ENCODE measurements at places on chromosomes 11 and 22.

GRCh38 chr11:12856338-12856737 lies 152.8 kb upstream of the RASSF10 start:
- no peak for DNase-seq

GRCh38 chr22:37314315-37315074 lies 32.2 kb downstream of the CYTH4 start:
- no peak for DNase-seq

- no peak for DNase-seq
Observed at GRCh38 chr11:124075841-124076651, 34.9 kb upstream of the OR10G7 start.

GRCh38 chr11:118607401-118608359 lies at the start of gene PHLDB1:
Gene PHLDB1 (plus strand): TSS chr11:118607615. CDS start chr11:118613837, 6,222 bp downstream.
- DNase-seq = no peak

DNA sequence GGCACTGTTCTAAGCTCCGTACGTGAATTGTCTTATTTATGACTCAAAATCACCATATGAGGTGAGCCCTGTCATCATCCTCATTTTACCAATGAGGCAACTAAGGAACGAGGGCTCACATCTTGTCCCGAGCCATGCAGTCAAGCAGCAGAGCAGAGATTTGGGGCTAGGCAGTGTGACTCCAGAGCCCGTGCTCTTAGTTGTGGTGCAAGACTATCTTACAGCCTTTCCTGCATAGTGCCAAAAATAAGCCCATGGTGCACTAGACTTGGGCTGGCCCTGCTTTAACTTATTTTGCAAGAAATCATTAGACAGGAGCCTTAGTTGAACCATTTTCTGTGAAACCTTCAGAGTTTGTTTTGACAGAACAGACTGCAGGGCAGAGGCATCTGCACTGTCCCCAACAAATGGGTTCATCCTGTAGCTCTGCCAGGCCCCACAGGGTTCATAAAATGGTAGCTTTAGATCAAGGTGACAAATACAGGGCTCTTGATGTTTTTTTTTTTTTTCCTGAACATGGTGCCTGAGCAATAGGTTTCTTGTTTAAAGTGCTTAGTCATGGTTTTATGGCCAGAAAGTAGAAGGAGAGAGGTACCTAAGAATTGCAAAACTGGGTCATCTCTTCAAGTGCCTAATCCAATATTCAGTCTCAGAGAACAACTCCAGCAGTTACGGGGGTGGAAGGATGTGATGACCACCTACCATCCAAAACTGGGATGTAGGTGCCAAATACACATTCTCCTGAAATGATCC lies 56.6 kb downstream of the BMAL1 start:
- no peak for DNase-seq

DNA sequence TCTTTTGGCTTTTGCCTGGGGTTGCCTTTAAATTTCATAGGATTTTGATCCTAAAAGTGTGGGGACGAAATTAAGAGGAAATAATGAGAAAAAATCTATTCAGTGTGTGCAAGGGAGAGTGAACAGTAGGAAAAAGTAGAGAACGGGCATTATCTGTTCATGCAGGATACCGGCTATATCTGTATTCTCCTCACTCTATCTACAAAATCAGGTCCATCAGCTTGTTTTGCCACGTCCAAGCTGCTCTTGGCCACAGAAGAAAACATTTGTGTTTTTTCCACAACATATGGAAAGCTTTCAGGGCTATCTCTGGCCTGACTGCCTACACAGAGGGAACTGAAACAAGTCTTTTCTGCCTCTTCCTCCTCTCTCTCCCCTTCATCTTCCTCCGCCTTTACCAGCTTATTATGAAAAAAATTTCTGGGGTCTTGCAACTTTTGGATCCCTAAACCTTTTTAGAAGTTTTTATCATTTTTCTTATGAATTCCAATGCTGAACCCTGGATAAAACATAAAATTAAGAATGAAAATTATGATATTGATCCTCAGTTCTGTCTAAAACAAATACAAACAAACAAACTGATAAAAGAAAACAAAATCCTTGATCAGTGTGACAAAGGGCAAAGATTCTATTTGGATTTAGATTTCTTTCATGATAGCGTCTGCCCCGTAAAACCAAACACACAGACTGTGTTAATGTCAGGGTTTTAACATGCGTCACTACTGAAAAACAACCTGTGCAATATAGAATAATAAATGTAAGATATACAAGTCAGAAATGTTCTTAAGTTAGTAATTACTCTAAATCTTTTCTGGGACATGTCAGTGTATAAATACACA lies 219.7 kb downstream of the CNTN5 start:
- DNase-seq = no peak

Data from activated naive CD8-positive, alpha-beta T cell treated with anti-CD3 and anti-CD28 coated beads, Interleukin-2, amount 50 U/mL, for 16 hours (primary cell).